Ammon's horn (tissue), 1 donor: ENCODE measurements at places on chromosomes 6 and 20.
A peak's percentile ranks its signal among the peaks of the same experiment; 100 is the strongest.

- no peak for DNase-seq
Observed at GRCh38 chr6:5507131-5507681, 245.9 kb downstream of the FARS2 start.

DNA sequence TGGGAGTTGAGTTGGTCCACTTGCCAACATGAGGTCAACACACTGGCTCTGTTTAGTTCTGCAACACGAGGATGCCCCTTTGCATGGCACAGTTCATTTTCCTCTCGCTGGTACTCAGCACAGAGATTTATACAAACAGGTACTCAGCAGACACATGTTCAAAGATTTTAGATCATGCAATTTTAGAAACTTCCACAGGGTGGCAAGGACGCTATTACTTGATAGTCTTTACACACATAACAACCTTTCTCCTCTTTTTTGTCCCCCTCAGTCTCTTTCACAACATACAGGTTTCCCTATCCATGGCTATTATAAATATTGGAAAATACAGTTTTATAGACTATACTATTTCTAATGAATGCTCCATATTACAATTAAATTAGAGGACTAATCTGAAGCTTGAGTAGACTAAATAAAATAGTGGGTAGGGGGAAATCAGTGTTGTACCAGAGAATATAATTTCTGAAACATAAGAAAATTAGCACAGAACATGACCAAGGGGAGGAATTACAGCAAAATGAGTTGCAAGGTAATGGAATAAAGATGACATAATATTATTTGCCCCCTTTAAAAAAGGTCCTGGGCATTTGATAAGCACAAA is 331.8 kb upstream of the BTBD3 start:
- peak; percentile 30 for DNase-seq

- no peak for DNase-seq
Observed at GRCh38 chr6:43078691-43079090, 2.6 kb downstream of the PTK7 start.

GRCh38 chr6:48389146-48390043 is 278.4 kb upstream of the PTCHD4 start:
- peak; percentile 1 for DNase-seq

- DNase-seq: no peak
Observed at GRCh38 chr6:126820634-126821033, 297.8 kb upstream of the RSPO3 start.
